ENCODE measurements at places on chromosomes 11 and 22.

DNA sequence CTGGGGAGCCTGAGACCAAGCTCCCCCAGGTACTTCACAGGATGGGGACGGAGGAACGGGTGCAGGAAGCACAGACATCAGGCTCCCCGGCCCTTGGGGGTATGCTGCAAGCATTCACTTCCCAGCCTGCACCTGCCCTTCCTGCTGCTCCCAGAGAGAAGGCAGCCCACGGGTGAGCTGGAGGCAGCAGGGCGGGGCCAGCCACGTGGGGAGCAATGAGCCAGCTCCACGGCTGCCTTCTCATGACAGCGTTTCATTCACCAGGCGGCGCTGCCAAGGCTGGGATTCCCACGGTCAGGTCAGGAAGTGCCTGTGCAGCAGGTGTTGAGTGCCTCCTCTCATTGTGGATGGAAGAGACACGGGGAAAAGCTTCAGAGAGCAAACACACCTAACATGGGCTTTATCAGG is 14.5 kb upstream of the PHLDA2 start:
- no peak for DNase-seq

DNA sequence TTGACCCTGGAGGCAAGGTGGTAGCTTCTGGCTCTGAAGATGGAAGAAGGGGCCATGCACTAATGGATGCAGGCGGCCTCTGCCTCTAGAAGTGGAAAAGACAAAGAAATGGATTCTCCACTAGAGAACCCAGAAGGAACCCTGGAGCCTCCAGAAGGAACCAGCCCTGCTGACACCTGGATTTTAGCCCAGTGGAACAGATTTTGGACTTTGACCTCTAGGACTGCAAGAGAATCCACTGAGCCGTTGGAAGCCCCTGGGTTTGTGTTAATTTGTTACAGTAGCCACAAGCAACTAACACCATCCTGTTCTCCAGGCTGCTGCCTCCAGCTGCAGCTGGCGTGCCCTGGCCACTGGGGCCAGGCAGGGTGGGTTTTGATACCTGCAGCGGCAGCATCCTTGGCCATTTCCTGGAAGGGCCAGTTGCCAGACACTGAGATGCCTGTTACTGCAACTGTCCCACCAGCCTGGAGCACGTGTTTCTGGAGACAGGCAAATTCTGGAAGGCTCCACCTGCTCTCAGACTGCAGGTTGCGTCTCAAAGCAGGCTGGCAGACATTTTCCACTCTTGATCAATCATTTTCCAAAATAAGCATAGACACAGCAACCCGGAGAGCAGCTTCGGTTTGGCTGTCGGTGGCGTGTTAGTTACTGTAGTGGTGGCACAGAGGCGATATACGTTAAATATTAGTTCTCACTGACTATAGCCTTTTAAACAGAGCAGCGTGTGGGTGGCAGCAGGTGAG is 76.8 kb upstream of the PARVG start:
- DNase-seq = no peak

DNA sequence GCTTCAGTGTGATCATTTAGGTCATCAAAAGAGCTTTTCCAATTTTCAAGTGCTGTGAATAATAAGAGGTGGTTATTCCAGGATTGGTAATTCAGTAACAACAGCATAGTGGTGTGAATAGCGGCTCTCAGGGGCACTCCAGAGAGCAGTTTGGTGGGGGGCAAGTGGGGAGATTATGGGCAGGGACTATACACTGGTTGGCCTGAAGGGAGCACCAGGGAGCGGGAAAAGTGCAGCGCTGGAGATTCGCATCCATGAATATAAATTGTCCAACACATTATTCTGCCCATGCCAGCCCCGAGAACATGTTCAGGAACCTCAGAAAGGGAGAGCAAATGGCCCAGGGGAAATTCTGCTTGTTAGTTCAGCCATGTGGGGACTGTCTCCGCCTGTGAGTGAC is 37.9 kb downstream of the OR6Q1 start:
- DNase-seq = no peak

- no peak for DNase-seq
Measured at GRCh38 chr11:15062599-15062998, 10.8 kb upstream of the CALCB start.

GRCh38 chr11:117535850-117536411 is 208.3 kb downstream of the CEP164 start:
- DNase-seq = no peak

DNA sequence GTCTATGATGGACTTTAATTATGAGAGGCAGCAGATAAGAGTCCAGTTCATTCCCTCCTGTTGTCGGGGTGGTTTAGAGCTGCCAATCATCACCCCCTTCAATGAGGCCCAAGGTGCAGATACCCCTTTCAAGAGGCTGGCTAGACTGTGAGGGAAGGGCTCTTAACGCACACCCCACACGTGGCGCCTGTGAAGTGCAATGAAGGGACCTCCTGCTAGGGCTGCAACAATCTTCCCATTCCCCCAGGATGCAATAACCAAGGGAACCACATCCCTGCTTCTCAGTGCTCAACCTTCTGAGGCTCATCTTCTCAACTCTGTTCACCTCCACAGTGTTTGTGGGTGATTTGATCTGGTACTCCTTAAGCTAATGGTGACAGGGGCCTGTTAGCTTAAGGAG is 19.0 kb downstream of the TENM4 start:
- DNase-seq = no peak

DNA sequence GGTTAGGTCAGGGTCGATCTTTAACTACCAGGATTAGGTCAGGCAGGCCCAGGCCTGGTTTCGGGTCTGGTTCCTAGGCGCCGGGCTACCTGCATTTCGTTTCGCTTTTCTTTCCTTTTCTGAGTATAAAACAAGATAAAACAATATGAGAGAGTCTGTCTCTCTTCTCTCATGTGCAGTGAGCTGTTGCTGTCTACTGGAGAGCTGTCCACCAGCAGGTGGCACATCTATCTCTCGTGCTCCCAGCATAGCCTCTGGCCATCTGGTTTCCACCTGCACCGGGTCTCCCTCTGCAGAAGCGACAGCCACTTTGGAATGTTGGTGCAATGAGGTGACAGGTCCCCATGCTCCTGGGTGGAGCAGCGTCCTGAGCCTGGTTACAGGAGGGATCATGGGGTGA is 27.6 kb downstream of the RIBC2 start:
- DNase-seq = no peak

Measured in AG09309 (cell line).